ENCODE measurements at places on chromosomes 1 and 21.

GRCh38 chr1:93345633-93346420, at the start of gene DR1:
DR1 (plus strand) TSS chr1:93345907; CDS start chr1:93346646, 739 bp downstream.
- DNase-seq, result peak; percentile 84

- no peak for DNase-seq
Measured at GRCh38 chr1:157154940-157155514, 16.8 kb upstream of the ETV3 start.

DNA sequence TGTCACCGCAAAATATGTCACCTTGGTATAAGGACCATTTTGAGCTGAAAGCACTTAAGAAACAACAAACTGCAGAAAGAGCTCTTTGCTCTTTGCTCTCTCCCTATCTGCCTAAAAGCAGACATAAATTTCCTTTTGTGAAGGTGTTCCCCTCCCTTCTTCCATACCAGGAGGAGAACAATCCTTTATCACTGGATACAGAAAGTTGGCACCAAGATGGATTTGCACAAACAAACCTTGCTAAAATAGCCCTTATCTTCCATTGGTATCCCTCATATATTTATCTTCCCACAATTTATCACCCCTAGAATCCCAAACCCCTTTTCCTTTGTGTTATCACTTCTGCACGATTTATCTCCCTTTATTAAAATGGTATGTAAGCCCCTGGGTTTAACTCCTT, 51.4 kb downstream of the DPYD start:
- no peak for DNase-seq

DNA sequence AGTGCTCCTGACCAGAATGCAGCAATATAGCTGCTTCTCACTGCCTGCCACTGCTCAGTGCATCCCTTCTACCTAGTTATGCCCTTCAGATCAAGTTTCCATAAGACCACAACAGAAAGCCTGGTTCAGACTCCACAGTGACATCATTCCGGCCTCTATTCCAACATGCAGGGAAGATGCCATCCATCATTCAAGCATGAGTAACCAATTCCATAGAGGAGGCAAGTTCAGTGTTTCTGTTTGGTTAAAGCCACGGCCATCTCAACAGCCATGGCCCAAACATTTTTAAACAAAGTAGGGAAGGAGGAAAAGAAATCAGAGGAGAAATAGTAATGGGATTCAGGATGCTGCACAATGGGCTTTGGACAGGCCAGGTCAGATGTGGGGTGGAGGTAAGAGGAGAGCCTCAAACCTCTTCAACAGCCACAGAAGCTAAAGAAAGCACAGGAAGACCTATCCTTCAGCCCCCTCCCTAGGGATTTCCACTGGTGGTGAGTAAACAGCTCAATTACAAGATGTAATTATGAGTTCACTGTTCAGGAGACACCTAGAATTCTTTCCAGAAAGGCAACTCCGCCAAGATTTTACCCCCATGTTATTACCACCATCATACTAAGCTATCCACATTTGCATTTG, 484.9 kb downstream of the SETD4 start:
- no peak for DNase-seq

- peak; percentile 87 for DNase-seq
Measured at GRCh38 chr1:114780344-114781226, at the start of gene SIKE1. SIKE1 (minus strand) TSS chr1:114780685; CDS start chr1:114780607, 78 bp downstream.

- no peak for DNase-seq
Measured at GRCh38 chr1:30198451-30198760, 525.0 kb downstream of the MATN1 start.

- no peak for DNase-seq
Measured at GRCh38 chr1:244210884-244211558, 159.9 kb downstream of the ZBTB18 start.

- DNase-seq, result no peak
Measured at GRCh38 chr1:111664652-111665051, 45.1 kb downstream of the RAP1A start.

All from NCI-H1436 (cell line).